Activated B cell treated with CpG ODN at 0.5 μM for 24 hours (primary cell): ENCODE measurements at places on chromosomes 3 and 15. TPM values are rescaled to one million over a fixed set of nuclear protein-coding genes. Genes with fewer than 3 reads are reported as not detected.

The KCTD6 gene
- total RNA-seq, result 8.8 and 10.0 TPM in 2 replicates

The NUP210 gene
- 82.5 and 91.9 TPM in 2 replicates for total RNA-seq

The GOLGA6L4 gene
- total RNA-seq, result 0.67 and 1.1 TPM in 2 replicates

The DNAH12 gene
- total RNA-seq, result 0.05 and 0.22 TPM in 2 replicates

The TBCCD1 gene
- 11.9 and 15.4 TPM in 2 replicates for total RNA-seq

The FAM131A gene
- total RNA-seq, result 4.5 and 5.3 TPM in 2 replicates

The VIPR1 gene
- 3.2 and 3.6 TPM in 2 replicates for total RNA-seq

The ZBTB47 gene
- total RNA-seq, result 0.88 and 1.1 TPM in 2 replicates
